ENCODE measurements at places on chromosomes 11 and 22. TPM values are rescaled to one million over a fixed set of nuclear protein-coding genes. Genes with fewer than 3 reads are reported as not detected.

Gene OR2AG2
- not detected for total RNA-seq

- no peak for DNase-seq
Observed at GRCh38 chr22:32950366-32950765, 107.8 kb downstream of the SYN3 start.

DNA sequence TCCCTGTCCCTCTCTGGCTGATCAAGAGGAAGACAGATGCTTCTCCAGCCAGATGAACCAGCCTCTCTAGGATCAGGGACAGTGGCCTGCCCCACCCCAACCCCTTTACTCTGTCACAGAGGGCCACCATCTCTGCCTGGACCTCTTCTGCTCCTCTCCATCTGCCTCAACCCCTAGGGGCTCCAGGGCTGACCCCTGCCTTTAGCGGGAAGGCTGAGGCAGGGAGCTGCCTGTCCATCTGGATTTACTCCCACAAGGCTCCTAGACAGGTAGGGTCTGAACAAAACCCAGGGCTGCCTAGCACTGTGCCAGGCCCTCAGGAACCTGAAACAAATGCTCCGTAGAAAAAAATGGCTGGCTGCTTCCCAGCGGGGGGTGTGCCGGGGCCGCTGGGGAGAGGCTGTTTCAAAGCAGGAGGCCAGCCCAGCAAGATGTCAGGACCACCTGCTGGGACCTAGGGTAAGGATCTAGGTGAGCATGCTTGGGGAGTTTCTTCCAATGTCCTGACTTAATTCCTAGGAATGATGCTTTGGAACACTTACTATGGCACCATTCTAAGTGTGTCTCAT, 3.2 kb downstream of the CHST1 start:
- no peak for DNase-seq

- DNase-seq: no peak
Observed at GRCh38 chr11:1511937-1512496, 25.4 kb upstream of the MOB2 start.

Gene BRSK2
- total RNA-seq: 0.23 TPM

DNA sequence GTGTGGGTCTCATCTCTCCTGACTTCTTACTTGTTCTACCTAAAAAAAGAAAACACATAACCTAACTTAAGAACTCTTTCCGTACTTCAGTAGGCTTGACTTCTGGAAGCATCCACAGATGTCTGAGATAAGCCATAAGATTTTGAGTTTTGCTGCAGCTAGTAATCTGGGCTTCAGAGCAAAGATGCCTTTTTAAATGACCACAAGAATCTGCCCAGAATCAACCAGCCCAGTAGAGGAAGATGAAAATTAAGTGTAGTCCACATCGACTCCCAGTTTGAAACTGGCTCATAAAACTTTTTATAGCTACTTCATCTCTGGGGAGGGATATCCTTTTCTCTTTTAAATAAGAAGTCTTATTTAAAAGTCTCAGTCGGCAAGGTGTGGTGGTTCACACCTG, 10.7 kb downstream of the DENND5A start:
- no peak for DNase-seq

DNA sequence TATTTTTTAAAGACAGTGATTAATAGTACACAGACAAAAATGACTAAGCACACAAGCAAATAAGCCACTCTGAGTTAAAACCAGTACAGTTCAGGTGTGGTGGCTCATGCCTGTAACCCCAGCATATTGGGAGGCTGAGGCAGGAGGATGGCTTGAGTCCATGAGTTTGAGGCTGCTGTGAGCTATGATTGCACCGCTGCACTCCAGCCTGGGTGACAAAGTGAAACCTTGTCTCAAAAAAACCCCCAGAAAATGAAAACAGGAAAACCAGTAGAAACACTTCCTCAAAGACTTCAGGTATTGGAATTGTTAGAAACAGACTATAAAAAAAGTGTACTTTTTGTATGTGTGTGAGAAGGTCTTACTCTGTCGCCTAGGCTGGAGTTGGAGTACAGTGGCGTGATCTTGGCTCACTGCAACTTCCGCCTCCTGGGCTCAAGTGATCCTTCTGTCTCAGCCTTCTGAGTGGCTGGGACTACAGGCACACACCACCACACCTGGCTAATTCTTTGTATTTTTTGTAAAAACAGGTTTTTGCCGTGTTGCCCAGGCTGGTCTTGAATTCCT, 33.0 kb downstream of the PPP6R2 start:
- DNase-seq: no peak

GRCh38 chr11:63527667-63528066, 8.9 kb upstream of the PLAAT4 start:
- no peak for DNase-seq

- no peak for DNase-seq
Observed at GRCh38 chr11:3849297-3849874, 6.1 kb upstream of the STIM1 start.

GRCh38 chr11:21810650-21811049, 382.2 kb upstream of the ANO5 start:
- DNase-seq: no peak

DNA sequence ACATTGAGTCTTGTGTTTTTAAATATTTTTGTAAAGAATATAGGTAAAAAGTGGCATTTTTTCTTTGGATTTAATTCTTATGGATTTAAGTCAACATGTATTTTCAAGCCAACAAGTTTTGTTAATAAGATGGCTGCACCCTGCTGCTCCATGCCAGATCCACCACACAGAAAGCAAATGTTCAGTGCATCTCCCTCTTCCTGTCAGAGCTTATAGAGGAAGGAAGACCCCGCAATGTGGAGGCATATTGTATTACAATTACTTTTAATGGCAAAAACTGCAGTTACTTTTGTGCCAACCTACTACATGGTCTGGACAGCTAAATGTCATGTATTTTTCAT, 333 bp upstream of the CD3E start:
- DNase-seq: no peak

DNA sequence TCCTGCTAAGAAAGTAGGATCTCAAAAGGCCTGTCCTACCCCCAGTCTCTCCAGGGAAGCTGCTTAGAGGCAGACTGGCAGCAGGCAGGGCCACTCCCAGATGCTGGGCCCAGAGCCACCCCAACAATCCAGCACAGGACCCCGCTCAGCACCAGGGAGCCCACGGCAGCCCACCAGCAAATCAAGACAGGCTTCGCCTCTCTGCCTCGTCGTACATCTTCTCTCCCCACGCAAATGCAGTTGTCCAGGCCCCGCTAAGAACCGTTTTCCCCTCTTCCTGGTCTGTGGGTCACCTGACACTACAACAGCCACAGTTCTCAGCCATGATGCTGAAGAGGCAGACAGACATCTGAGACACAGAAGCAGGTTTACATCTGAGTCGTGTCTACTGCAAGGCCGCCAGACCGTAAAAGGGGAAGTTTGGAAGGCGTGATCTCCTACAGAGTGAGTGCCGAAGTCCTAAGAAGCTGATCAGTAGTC, 51.1 kb downstream of the IGSF9B start:
- DNase-seq: no peak

DNA sequence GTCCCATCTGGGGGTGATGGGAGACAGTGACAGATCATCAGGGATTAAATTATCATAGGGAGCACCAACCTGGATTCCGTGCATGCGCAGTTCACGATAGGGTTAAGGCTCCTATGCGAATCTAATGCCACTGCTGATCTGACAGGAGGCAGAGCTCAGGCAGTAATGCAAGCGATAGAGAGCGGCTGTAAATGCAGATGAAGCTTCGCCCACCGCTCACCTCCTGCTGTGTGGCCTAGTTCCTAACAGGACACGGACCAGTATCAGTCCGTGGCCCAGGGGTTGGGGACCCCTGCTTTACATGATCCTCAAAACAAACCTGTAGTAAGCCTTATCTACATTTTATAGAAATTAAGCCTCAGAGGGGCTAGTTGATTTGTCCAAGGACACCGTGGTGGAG, 94.3 kb downstream of the TTC28 start:
- no peak for DNase-seq

DNA sequence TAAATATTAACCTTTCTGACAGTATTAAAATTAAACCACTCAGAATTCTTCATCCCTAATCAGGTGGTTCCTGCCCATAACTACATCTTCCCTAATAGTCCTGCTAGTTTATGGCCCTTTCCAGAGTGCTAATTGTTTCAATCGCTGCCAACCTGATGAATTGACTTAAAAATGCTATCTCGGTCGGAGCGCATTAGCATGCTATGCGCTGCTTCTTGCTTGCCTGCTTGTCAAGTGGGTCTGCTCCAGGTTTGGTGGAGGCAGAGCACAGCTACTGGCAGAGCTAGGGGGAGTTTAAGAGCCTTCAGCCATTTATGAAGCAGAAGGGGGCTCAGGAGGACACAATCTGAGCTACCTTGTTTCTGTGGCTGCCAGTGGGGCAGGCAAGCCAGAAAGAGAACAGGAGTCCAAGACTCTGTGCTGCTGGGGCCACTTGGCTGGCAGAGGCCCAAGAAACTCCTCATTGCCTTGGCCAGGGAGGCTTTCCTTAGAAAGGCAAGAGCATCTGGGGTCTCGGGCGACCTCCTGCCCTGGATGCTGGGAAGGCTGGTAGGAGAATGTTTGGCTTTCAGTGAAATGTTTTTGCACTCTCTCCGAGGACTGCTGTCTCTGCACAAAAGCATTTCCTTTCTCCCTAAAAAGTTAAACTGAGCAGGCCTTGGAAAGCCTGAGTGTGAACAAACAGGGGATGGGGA, 62.1 kb upstream of the PHOX2A start:
- no peak for DNase-seq

Gene CACNA1I
- total RNA-seq: 27.9 TPM

- DNase-seq: no peak
Observed at GRCh38 chr11:107102692-107103477, 84.6 kb upstream of the GUCY1A2 start.

GRCh38 chr22:22195265-22196017, 49.1 kb upstream of the VPREB1 start:
- DNase-seq: peak; percentile 80

GRCh38 chr11:134398644-134399292, 13.3 kb downstream of the B3GAT1 start:
- DNase-seq: no peak

Measured in T-helper 17 cell (primary cell).